ENCODE measurements at places on chromosomes 2 and 18.
A peak's percentile ranks its signal among the peaks of the same experiment; 100 is the strongest.

GRCh38 chr2:198127627-198128026 is 323.2 kb downstream of the PLCL1 start:
- DNase-seq: peak; percentile 10

DNA sequence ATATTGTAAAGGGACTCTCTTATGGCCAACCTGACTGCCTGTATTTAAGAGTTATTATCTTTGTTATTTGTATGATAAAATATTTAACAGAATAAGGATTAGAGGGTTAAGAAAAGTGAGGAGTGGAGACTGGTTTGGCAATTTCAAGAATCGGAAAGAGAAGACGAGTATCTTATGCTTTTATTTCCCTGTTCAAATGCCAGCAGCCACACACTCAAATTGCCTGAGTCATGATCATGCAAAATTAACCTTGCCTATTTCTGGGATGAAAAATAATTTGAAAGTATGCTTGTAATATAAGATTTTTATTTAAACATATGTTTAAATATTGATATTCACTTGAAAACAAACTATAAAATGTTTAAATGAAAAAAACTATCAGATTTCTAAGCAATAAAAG is 188.6 kb downstream of the CD226 start:
- no peak for DNase-seq

DNA sequence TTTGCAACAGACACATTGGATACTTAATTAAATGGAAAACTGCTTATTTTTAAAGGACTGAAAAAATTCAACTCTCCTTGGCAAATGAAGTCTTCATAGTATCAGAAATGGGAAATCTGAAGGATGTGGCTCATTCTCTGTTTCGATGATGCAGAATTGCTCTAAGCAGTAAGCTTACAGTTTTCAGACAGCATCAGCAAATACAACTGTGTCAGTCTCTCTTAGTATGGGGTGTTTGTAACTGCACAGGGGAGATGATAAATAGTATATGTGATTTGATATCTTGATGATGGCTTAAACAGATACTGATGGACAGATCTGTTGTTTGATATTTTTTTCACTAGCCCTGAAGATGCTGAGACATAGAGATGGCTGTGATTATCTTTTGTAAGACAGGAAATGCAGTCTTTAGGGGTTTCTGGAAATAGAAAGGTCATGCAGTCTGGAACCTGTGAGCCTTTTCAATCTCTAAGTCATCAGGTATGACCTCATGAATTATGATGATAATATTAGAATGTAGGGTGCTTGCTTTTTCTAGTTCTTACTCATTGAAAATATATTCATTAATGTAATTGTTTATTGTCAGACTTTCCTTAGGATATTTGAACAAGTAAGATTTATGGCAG is 84.2 kb downstream of the SLC4A10 start:
- no peak for DNase-seq

GRCh38 chr2:152647552-152647951 is 69.7 kb downstream of the PRPF40A start:
- no peak for DNase-seq

GRCh38 chr18:23737578-23737977 is 48.3 kb downstream of the LAMA3 start:
- DNase-seq: no peak

- DNase-seq: no peak
Observed at GRCh38 chr2:126889496-126890135, 9.1 kb upstream of the TEX51 start.

DNA sequence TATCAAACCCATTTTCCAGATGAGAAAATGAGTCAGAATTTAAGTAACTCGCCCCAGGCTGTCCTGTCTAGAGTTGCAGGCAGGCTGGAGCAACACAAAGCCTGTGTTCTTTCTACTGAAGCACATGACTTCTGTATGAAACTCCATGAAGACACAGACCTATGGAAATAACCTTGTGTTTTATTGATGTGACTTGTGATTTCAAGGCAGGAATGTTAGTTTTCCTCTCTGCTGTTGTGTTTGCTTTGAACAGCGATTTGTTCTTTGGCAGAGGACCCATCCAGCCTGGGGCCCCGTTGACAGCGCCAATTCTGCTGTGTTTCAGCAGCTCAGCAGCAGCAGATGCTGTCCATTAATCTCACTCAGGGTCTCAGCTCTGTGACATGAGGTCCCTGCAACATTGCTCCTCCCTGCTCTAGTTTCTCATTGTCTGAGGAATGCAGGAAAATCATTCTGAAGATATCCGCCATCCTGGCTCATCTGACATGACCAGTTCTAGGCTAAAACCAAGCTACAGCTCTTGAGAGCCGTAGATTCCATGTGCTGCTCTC is 344.3 kb upstream of the RAB12 start:
- no peak for DNase-seq

- DNase-seq: no peak
Observed at GRCh38 chr2:190344276-190344827, 963 bp downstream of the INPP1 start.
